ENCODE measurements at places on chromosomes 5 and 9. TPM values are rescaled to one million over a fixed set of nuclear protein-coding genes. Genes with fewer than 3 reads are reported as not detected.

The RFK gene
- 17.1 TPM for total RNA-seq

The SPATA31C1 gene
- not detected for total RNA-seq

The CHSY3 gene
- not detected for total RNA-seq

The UGT3A1 gene
- total RNA-seq, result not detected

The CARD6 gene
- total RNA-seq, result 1.5 TPM

The C5orf34 gene
- total RNA-seq, result 6.3 TPM

The RASGEF1C gene
- not detected for total RNA-seq

The DOCK2 gene
- total RNA-seq, result 246 TPM

The LRRTM2 gene
- total RNA-seq, result 0.44 TPM

The C5orf52 gene
- not detected for total RNA-seq

The INSL4 gene
- total RNA-seq, result not detected

The PCDHB14 gene
- total RNA-seq, result not detected

The HAVCR2 gene
- total RNA-seq, result 48.6 TPM

The CCDC183 gene
- total RNA-seq, result not detected

The LNPEP gene
- 37.9 TPM for total RNA-seq

The HK3 gene
- total RNA-seq, result 0.52 TPM

The FOXI1 gene
- not detected for total RNA-seq

The SLC34A1 gene
- not detected for total RNA-seq

The GOLM1 gene
- total RNA-seq, result 11.5 TPM

The SLC12A2 gene
- 21.9 TPM for total RNA-seq

The F2RL1 gene
- total RNA-seq, result 0.09 TPM

The SLC36A3 gene
- total RNA-seq, result not detected

The WDR38 gene
- total RNA-seq, result not detected

Measured in activated T-helper 2 cell treated with anti-CD3 and anti-CD28 coated beads, Interferon-gamma antibody, Interleukin-2, Interleukin-4, amounts not matched to agents 10 μg/mL and 5 μg/mL and 100 μg/mL, durations not matched to agents 14 hours and 24 hours and 36 hours (primary cell).